ENCODE measurements at places on chromosomes 16 and 17. TPM values are rescaled to one million over a fixed set of nuclear protein-coding genes. Genes with fewer than 3 reads are reported as not detected.

CSH2 gene
- not detected for total RNA-seq

RHBDF2 gene
- total RNA-seq, result 7.5 TPM

SUPT4H1 gene
- total RNA-seq, result 49.1 TPM

TBC1D3B gene
- 2.4 TPM for total RNA-seq

PRSS21 gene
- not detected for total RNA-seq

ALOX12B gene
- 0.40 TPM for total RNA-seq

- no peak for DNase-seq
Observed at GRCh38 chr16:57345021-57345420, 13.6 kb upstream of the CCL22 start.

DNA sequence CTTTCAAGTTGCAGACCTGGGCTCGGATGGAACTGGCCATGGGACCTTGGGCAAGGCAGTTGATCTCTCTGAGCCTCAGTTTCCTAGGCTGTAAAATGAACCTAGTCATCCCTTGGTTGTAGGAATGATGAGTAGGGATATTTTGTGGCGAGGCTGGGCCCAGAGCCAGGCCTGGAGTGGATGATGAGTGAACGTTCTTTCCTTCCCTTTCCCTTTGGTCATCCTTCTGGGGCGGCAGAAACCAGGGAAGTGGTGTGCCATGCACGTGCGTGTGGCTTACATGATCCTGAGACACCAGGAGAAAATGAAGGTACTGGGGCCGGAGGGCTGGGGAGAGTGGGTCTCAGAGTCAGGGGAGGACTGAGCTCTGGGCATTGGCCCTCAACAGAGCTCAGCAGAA, 8.4 kb downstream of the FBRS start:
- no peak for DNase-seq

DNA sequence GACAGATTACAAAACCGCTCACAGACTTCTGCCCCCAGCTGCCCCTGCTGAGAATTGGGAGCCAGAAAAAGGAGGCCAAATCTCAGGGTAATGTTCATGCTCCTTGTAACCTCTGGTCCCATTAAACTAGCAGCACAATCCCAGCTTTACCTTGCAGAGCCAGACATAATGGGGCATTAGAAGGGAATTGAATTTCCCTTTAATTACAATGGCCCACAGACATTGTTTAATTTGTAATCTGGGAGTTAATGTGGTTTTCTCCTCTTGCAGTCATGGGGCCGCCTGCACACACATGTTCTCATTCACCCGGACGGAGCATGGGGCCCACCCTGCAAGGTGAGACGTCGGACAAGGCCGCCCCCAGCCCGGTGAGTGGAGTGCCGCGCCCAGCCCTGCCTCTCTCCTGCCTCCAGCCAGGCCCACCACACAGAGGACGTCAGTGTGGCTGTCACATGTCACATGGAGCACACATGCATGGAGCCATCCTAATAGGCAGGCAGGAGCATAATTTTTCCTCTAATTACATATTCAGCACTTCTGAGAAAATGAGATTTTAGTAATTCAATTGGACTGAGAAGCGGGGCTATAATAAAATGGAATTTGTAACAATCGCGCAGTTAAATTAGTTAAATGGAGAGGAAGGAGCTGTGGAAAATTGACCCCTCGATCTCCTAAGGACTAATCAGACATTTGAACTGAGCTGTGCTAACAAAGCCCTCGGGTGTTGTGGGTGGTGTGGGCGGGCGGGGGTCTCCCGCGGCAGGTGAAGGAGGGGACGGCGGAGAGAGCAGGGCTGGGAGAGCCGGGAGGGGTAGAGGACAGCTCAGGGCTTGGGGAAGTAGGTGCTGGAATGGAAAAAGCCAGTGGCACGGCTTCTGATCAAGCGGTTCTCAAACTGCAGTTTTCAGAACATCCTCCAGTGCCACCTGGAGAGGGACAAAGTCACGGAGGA, 87.7 kb downstream of the ENGASE start:
- DNase-seq, result no peak

Measured in myocyte (in vitro differentiated cells).